Activated CD8-positive, alpha-beta memory T cell treated with anti-CD3 and anti-CD28 coated beads for 24 hours (primary cell): ENCODE measurements at places on chromosomes 3 and 15.

GRCh38 chr3:55343486-55344357, 143.4 kb downstream of the WNT5A start:
- DNase-seq, result no peak

DNA sequence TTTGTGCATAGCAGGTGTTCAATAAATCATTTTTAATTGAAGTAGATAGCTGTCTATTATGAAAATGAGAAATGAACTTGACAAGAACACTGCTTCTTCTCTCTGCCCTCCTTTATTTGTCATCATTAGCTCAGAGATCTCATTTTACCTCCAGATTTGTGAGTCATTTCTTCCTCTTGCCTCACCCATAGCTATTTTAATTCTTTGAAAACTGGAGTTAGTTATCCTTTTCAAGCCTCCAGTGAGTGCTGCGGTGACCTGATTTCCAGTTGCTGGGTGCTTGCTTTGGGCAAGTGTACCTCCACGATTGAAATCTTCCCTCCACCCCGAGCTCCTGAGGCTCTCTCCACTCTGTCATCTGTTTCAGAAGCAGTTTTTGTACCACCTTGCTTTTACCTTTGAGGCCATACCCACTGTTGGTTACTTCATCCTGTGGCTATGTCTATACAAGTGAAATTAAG, 114.6 kb downstream of the NFKBIZ start:
- DNase-seq, result peak; percentile 66

DNA sequence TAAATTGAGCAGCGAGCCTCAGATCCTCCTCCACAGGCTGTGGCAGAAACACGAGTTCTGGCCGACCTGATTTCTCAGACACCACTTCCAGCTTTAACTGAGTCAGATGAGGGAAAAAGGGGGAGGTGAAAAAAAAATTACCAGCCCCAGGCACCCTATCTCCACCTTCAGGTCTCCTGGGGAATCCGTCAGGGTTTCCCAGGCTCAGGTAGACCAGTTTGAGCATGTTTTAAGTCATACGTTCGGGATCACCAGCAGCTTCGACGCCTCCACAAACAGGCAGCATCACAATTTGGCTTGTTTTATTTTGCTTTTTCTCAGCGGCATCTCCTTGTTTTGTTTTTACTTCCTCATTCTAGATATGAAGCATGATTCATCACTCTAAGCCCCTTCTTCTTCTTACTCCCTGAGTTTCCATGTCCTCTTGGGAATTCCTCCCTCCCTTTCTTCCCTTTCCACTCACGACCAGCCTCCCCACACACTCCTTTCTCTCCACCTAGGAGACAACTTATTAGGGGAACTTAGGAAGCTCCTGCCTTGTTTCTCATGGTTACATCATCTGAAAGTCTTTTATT, 190.1 kb downstream of the ZNF621 start:
- DNase-seq, result no peak

DNA sequence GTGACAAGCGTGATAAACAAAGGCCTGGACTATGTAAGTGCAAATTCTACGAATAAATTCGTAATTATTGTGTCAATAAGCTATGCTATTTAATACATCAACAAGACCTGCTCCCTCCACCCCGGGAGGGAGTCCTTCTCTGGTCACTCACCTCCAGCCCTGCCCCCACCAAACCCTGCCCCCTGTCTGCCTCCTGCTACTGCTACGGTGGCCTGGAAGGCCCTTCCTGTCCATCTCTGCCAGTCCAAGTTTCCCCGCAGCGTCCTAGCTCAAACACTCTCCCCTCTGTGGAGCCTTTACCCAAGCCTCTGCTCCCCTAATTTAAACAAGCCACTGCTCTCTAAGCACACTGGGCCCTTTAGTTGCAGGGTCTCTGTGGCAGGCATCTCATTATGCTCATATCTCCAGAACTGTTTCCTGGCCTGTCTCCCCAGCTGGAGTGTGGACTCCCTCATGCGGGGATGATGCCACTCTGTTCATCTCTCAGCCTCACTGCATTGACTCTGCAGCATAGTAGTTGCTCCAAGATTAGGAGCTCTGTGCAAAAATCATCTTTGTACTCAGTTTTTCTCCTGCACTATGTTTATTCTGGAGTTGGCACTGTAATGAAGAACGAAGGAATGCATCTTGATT, 241.2 kb downstream of the NTRK3 start:
- DNase-seq, result no peak

DNA sequence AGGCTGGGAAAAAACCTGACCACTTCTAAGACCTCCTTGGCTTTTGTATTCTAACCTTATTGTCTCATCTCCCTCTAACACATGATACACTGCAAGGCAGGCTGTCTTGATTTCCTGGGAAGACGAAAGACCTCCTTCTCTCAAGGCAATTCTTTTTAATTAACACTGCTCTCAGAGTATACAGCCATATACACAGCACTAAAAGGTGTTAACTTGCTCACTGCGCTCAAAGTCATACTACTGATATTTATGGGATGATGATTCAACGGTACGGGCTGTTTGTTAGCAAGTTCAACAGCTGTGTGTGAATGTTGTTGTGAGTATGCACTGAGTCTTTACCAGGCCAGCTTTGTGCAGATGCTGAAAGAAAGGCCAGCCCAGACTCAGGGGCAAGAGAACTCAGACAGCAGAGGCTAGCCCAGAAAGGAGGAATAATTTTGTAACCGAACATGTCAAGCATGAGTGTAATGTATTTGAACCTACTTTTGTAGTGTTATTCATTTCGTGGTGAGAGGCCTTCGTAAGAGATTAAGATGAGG, 229.9 kb downstream of the IL5RA start:
- no peak for DNase-seq

- DNase-seq, result no peak
Observed at GRCh38 chr3:114362815-114363214, 69.0 kb downstream of the TIGIT start.

- no peak for DNase-seq
Observed at GRCh38 chr3:182937293-182938051, 42.9 kb downstream of the DCUN1D1 start.

GRCh38 chr15:64422697-64423096, 35.1 kb downstream of the TRIP4 start:
- DNase-seq, result no peak

DNA sequence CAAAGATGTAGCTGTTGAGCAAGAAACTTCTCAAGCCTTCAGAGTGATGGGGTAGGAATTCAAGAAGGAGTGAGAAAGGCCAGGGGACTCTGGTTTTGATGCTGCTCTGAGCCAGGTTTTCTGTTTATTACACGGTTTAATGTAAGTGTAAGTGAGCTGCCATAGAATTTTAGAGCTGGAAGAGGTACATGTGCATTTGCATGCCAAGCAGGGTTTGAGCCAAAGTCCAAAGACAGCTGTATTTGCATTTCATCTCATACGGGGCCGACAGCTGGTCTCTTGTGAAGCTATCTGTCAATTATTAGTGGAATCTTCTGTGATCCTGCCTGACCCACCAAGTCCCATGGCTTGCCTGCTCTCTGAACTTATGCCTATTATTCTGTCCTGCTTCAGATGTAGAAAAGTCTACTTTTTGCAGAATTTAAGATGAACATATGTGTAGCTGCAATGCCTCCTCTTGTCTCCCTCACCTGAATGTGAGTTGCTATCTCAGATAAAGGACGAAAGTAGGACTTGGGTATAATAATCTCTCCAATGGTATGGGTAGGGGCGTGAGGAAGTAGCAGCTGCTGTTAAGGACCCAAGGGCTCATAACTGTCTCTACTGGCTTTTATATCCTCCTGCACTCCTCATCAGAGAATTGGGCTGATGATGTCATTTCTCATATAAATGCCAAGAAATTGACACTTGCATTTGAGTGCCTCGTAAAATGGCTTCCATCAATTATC, 160.0 kb downstream of the SQOR start:
- no peak for DNase-seq

- no peak for DNase-seq
Observed at GRCh38 chr3:167102071-167102470, 278.0 kb downstream of the ZBBX start.

DNA sequence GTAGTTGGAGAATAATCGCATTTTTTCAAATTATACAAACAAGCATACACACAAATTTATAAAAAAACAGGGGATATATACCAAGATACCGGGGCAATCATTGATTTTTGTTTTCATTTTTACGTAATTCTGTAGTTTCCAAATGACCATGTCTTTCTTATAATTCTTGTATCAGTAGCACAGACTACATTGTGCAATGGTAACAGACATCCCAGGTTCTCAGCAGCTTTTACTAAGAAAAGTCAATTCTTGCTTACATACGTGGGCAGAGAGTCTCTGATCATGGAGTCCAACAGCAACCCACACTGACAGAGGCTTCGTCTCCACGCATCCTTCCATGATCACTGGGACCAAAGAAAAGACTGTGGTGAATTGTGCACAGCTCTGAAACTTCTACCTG, 441.3 kb downstream of the TBL1XR1 start:
- DNase-seq, result no peak

DNA sequence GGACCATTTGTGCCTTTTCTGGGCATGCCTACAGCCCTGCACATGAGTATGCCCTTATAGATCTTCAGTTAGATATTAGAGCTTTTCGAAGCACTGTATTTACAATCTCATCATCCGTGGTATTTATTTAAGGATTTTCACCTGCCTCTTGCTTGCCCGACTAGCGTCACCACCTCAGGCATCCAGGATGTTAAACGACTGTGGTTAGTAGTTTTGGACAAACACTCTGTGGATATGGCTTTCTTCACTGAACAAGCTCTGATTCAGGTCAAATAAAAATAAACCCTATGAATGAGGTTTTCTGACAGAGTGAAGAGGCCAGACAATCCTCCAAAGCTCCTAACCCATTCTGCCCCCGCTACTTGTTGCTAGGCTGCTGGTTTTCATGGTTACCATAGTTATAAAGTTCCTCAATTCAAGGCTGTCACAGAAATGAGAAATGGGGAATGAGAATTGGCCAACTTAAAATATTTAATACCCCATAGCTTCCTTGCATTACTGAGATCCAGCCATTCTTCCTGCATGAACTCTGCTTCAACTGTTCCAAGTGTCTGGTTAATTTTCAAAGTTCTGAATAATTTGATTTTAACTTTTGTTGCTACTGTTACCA, 440.1 kb downstream of the GABRG3 start:
- DNase-seq, result no peak

DNA sequence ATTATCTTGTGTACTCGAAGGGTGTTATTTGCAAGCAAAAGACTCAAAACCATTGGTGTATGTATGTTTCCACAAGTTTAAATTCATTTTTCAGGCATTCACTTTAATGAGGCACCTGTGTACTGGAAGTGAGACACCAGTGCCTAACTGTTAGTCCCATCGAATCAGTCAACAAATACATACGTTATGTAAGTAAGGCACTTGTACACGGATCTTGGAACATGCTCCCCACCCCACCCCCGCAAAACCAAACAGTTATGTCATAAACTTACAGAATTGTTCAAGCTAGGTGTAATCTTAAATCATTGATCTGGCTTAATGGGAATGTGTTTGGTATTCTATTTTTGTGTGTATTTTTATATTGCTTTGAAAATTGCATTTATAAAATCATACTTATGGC, 17.1 kb downstream of the LRRC28 start:
- no peak for DNase-seq

GRCh38 chr15:84791763-84792162, 25.4 kb upstream of the ALPK3 start:
- peak; percentile 4 for DNase-seq

- DNase-seq, result no peak
Observed at GRCh38 chr3:78880603-78881461, 887.0 kb downstream of the ROBO1 start.

- no peak for DNase-seq
Observed at GRCh38 chr3:185852635-185853034, 27.8 kb upstream of the IGF2BP2 start.

GRCh38 chr3:88469216-88469615, 319.5 kb downstream of the C3orf38 start:
- no peak for DNase-seq

DNA sequence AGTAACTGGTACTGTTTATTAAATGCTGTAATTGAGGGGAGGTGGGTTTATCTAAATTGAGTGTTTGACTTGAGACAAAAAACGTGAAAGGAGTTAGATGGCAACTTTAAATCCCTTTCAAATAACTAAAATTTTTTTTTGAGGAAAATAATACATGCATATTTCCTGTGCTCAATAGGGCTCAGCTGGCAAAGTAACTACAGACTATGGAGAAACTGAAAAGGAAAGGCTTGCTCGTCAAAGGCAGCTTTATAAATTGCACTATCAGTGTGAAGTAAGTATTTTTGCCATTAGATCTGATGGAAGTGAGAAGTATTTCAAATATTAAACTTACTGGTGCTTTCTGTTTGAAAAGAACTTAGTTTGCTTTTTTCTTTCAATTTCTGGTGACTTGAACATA, 72.2 kb downstream of the DZIP3 start:
- DNase-seq, result no peak

- no peak for DNase-seq
Observed at GRCh38 chr3:62898530-62899496, 23.6 kb upstream of the CADPS start.

- no peak for DNase-seq
Observed at GRCh38 chr3:130728037-130728436, 18.6 kb downstream of the PIK3R4 start.

GRCh38 chr3:169863458-169863899, 6.3 kb downstream of the LRRC31 start:
- peak; percentile 81 for DNase-seq

- DNase-seq, result peak; percentile 40
Observed at GRCh38 chr15:101049856-101050622, 130.9 kb downstream of the LRRK1 start.

DNA sequence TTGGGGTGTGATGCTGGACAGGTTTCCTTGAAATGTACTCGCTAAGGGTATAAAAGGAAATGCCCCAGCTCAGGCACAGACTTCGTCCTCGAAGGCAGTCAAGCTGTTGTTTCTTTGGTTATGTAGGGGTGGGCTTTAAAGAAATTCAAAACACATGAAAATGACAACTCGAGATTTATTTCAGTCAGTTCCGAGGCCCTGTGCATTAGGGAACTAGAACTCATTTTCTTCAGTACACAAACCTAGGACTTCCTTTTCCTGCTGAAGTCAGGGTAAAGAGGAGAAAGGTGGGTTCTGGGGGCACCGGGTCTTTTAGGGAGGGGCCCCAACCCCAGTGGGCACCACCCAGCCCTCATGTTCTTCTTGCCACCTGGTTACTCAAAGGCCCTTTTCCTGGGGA, 7.7 kb downstream of the CCR9 start:
- no peak for DNase-seq

DNA sequence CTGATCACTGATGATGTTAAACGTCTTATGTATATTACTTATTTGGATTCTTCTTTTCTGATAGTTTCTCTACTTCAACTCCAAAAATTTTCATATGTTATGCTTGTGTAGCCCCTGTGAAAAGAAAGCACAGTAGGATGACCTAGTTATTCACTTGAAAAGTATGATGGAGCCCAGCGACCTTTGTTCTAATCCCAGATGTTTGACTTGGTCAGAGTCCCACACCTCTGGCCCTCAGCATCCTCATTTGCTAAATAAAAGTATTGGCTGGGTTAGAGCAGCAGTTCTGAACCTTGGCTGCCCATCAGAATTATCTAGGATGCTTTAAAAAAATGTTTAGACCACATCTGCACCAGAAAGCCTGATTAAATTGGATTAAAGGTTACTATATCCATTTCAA, 173.7 kb downstream of the ATG7 start:
- no peak for DNase-seq
